ENCODE measurements at places on chromosomes 4 and X.
A peak's percentile ranks its signal among the peaks of the same experiment; 100 is the strongest.

- no peaks in the 10 kb centered on the region for H3K27me3 ChIP-seq
- no peak for DNase-seq
- no peak overlapping the region for H3K27ac ChIP-seq
- peaks cover 7% of the 10 kb centered on the region for H3K4me1 ChIP-seq
- H3K4me3 ChIP-seq: no peak overlapping the region
These were observed 14.1 kb upstream of the USO1 start for GRCh38 chr4:75710246-75710645.

DNA sequence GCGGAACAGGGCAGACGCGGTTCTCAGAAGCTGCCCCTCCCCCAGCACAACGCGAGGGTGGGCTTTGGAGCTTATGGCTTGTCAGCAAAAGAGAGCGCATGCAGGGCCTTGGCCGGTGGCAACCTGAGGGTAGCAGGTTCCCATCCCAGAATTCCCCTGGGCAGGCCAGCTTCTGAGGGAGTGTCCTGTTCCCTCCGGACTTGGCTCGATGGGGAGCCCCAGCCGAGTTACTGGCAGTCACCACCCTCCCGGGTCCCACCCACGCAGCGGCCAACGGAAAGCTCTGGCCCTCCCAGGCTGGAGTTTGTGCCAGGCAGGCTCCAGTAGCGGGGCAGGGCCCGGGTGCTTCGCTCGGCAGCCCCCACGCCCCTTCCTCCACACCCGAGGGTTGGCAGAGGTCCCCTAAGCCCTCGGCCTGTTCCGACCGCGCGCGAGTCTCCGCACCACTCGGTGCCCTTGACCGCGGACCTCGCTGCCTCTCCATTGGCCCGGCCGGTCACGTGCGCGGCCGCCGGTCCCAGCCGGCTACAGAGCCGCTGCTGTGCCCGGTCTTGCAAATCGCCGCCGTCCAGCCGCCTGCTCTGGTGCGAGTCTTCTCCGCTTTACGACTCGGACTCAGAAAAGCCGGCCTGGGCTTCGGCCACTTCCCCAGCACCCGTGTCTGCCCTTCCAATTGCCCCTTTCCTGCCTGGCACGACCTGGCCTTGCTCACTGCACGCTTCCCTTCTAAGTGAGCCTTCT is 20.9 kb upstream of the MTM1 start:
- H3K4me3 ChIP-seq: peak overlapping the region; percentile 51
- H3K4me1 ChIP-seq: peaks cover 13% of the 10 kb centered on the region
- H3K36me3 ChIP-seq: no peaks in the 10 kb centered on the region
- no peaks in the 10 kb centered on the region for H3K27me3 ChIP-seq

- no peaks in the 10 kb centered on the region for H3K36me3 ChIP-seq
- no peaks in the 10 kb centered on the region for H3K4me1 ChIP-seq
These were observed 266.1 kb upstream of the ANXA10 start for GRCh38 chr4:167826281-167826680.

- no peak overlapping the region for H3K4me3 ChIP-seq
- no peak for DNase-seq
- H3K27ac ChIP-seq: no peak overlapping the region
These were observed 5.0 kb downstream of the RASL11B start for GRCh38 chr4:52867163-52867562.

- H3K27ac ChIP-seq: no peak overlapping the region
- H3K4me1 ChIP-seq: peaks cover 14% of the 10 kb centered on the region
- no peak overlapping the region for H3K4me3 ChIP-seq
- no peak for DNase-seq
- no peaks in the 10 kb centered on the region for H3K36me3 ChIP-seq
These were observed 3.5 kb upstream of the FGFR3 start for GRCh38 chr4:1789552-1789951.

- H3K36me3 ChIP-seq: no peaks in the 10 kb centered on the region
- H3K4me1 ChIP-seq: no peaks in the 10 kb centered on the region
- no peak overlapping the region for H3K4me3 ChIP-seq
- H3K27me3 ChIP-seq: no peaks in the 10 kb centered on the region
- no peak for DNase-seq
- H3K27ac ChIP-seq: no peak overlapping the region
These were observed 159.9 kb upstream of the MED14 start for GRCh38 chrX:40895246-40895645.

DNA sequence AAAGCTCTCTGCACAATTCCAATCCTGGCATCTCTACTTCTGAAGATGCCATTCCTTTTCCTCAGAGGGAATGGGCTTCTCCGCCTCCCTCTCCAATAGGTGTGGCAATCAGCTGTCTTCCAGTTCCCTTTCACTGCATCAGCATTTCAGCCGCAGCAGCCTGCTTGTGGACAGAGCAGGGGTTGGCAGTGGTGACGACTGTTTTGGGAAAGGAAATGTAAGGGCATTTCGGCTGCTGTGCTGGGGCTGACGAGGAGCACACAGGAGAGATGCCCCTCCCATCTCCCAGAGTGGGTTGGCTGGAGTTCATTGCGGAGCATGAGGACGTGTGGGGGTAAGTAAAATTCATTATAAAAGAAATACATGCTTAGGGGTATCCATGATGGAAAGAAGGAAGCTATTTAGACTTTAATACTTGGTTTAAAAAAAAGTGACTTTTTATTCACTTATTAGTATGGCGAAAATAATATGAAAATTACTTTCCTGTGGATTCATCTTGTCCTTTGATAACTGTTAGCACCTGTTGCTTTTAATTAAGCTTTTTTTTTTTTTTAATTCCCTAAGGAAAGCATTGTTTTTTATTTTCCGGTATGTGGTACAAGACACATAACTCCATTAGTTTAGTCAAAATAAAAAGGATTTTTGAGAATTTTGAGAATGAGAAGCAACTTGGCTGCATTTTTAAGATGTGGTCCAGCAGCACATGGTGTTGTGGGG is at the start of gene LIMCH1:
TSS of gene LIMCH1 (plus strand) at position 141 of the 717 bp plus-strand sequence. CDS start 67,839 bp downstream, outside the sequence.
- H3K4me3 ChIP-seq: peak within 1 kb of the TSS; percentile 11
- H3K4me1 ChIP-seq: no peaks in the 10 kb centered on the region
- no peak for DNase-seq
- peak within 1 kb of the TSS; percentile 38 for H3K27ac ChIP-seq
- H3K36me3 ChIP-seq: no peaks in the 10 kb centered on the region
- H3K27me3 ChIP-seq: no peaks in the 10 kb centered on the region

All from liver (tissue), 10 donors.